ENCODE measurements at places on chromosomes 7 and 10.

- DNase-seq = no peak
These were observed 91.8 kb downstream of the PTPRN2 start for GRCh38 chr7:158495786-158496185.

DNA sequence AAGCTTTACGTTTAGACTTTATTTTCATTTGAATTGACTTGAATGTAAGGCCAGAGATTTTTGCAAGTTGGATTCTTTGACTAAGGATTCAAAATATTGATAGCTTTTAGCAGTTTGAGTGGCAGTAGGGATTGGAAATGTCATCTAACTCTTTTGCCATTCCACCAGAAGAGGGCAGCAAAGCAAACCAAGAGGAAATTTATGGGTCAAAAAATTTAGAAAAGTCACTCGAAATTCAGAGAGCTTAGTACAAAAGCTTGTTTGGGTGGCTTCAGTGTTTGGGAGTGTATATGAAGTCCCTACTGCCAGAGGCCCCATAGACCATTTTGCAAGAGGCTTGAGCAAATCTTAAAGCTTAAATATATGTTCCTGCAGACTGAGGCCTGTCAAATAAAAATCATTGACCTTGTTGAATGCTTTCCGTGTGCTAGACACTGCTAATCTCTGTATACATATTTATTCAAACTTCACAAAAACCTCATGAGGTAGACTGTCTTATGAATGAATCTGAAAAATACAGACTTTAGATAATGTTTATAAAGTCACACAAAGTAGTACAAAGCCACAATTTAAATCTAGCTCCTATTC is 44.6 kb upstream of the RSBN1L start:
- no peak for DNase-seq

GRCh38 chr10:3755440-3756359 is 29.3 kb downstream of the KLF6 start:
- DNase-seq = no peak

DNA sequence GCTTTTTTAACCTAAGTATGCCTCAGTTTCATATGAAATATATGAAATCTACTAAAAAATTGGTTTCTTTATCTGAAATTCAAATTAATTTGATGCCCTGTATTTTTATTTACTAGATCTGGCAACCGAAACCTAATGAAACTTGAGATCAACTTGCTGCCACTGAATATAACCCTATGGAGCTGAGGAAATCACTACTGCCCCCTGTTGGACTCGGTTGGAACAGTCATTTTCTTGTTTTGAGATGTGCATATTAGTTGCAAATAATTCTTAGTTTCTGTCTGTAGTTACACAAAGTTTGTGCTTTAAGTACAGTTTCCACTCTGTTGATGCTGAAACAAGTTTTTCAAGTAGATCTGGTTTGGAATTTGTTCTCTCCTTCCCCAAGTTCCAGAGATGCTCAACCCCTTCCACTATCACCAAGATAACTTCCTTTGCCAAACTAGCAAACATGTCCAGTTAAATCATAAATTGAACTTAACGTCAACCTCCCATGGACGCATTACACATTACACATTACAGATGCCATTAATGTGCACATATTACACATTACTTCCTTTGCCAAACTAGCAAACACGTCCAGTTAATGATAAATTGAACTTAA is 22.2 kb upstream of the EXOC4 start:
- DNase-seq = no peak

DNA sequence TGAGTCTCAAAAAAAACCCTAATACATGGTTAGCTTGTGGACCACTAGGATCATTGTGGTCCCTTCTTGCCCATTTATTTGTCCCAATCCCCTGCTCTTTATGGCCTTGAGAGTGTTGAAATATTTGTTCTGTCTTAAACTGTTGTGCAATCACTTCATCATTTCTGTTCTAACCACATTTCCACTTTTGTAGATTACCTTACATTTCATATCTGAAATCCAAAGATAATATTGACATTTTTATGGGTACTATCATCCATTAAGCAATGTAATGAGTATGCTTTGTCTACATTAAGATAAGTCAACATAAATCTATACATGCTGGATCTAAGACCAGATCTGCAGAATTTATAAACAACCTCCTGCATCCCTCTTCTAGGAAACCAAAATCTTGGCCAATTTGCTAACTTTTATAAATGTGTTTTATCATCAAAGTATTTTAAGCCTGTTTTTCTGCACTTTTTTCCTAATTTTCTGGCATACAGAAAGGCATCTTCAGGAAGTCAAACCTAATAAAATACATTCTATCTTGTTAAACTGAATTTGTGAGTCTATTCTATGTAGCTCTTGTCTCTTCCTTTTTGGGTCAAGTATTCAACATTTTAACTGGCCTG is 359.4 kb upstream of the CELF2 start:
- no peak for DNase-seq

GRCh38 chr7:140478246-140479061 is 851 bp downstream of the MKRN1 start:
- DNase-seq = no peak

- DNase-seq = no peak
These were observed 649.0 kb downstream of the LRMDA start for GRCh38 chr10:76080451-76080850.

DNA sequence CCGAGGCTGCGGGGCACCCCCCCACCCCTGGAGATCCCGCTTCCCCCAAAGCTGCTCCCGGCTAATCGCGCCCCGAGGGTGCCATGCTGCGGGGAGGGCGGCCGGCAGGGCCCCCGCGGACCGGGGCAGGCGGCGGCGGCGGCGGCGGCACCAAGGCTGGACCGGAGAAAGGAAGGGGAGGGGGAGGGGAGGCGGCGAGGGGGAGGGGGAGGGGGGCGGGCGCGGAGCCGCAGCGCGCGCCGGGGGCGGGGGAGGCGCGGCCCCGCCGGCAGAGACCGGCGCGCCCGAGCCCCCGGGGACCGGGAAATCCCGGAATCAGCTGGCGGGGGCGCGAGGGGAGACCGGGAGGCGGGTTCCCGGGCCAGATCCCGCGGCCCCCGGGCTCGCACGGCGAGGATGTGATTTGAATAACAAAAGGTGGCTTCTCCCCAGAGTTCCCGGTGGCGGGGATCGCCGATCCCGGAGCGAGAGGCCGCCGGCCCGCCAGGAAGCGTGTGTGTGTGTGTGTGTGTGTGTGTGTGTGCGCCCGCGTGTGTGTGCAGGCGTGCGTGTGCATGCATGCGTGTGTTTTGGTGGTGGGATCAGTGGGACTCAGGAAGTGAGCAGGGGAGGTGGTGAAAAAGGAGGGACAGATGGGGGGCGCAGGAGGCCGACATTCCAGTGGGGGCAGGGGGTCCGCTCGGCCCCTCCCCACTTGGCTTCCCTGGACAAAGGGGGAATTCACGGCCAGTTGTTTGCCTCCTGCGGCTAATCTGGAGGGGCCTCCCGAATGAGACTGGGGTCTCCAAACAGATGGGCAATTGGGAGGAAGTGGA is 99.5 kb downstream of the HIP1 start:
- DNase-seq = no peak

DNA sequence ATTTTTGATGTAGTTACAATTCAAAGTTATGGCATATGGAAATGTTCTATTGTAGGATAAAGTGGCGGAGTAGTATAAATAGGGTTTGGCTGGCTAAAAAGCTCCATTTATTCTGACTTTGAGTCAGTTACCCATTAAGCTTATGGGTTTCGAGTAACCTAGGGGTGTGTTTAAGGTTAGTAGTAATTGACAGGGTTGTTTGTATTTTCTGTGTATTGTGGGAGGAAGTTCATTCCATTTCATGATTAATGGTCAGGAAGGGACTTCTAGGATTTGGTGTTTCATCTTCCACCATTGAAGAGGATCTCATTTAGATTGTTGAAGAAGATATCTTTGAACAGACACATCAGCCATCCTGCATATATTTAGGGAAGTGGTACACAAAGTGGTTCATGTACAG is 75.0 kb downstream of the BICC1 start:
- no peak for DNase-seq

- DNase-seq = no peak
These were observed 12.3 kb downstream of the STX1A start for GRCh38 chr7:73707045-73707631.

- no peak for DNase-seq
These were observed 3.3 kb upstream of the NPTX2 start for GRCh38 chr7:98613601-98614425.

- DNase-seq = no peak
These were observed 257.2 kb downstream of the GFRA1 start for GRCh38 chr10:116015583-116016333.

GRCh38 chr7:19772841-19773760 is at the start of gene TMEM196:
Gene TMEM196, minus strand, starts transcription at chr7:19773617. Its CDS starts 921 bp downstream, at chr7:19772696.
- DNase-seq = no peak

GRCh38 chr7:66847879-66848790 is 72.9 kb upstream of the TMEM248 start:
- no peak for DNase-seq

- DNase-seq = no peak
These were observed 87.1 kb downstream of the DYNC1I1 start for GRCh38 chr7:95859429-95859828.

DNA sequence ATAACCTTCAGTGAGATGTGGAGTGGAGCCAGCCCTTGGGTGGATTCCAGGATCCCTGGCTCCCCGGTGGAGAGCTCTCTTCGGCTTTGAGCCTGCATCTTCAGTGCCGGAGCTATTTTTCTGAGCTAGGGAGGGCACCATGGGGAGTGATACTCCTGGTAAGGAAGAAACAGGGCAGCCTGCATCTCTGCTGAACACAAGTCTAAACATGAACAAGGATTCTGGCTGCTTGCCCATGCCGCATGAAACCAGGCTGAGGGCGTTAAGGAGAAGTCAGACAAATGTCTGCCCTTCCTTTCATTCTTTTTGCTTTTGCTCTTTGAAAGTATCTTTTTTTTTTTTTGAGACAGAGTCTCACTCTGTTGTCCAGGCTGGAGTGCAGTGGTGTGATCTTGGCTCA is 60.4 kb downstream of the EVX1 start:
- no peak for DNase-seq

GRCh38 chr7:121376979-121377378 is 19.1 kb downstream of the FAM3C start:
- DNase-seq = no peak

- DNase-seq = no peak
These were observed 8.6 kb upstream of the ZMIZ2 start for GRCh38 chr7:44740055-44740454.
